ENCODE measurements at places on chromosomes 13 and 19.

DNA sequence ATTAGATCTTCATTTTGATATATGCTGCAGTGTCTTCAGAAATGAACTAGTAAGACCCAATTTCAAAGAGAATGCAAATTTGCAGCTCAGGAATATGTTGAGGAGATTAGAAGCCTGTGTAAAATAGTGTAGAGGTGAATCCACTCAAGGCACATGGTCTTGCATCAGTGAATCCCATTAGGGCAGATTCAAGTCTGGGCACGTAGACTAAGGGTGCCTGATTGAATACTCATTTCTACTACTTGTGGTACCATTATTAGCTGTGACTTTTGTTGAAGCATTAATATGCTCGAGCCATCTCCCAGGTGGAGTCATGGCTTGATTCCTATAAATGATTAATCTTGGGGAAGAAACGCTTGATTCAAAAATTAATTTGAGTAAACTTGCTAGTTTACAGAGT lies 129.4 kb downstream of the AKAP11 start:
- DNase-seq, result no peak

- DNase-seq, result no peak
Observed at GRCh38 chr13:98133946-98134345, 8.9 kb upstream of the FARP1 start.

DNA sequence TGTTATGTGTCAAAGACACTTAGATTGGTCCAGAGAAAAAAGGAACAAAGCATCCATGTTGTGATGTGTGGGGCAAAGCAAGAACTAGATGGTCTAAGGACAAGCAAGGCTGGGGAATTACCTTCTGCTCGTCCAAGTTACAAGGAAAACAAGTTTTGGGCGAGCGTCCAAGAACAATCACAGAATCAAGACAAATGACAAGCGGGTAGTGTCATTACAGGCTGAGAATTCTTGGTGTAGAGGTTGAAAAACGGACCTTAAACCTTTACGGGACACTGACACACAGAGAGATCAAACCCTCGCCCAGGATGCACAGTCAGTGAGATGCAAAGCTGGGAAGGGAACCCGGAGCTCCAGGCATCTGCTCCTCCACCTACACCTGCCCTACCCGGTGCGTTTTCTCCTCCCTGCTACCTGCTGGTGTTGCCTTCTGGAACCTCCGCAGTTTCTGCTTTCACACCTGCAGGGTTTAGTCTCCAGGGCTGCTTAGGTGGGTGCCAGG lies 515 bp upstream of the ZNF324B start:
- DNase-seq, result no peak

GRCh38 chr13:64274481-64275217 lies 2859.0 kb upstream of the PCDH20 start:
- no peak for DNase-seq

DNA sequence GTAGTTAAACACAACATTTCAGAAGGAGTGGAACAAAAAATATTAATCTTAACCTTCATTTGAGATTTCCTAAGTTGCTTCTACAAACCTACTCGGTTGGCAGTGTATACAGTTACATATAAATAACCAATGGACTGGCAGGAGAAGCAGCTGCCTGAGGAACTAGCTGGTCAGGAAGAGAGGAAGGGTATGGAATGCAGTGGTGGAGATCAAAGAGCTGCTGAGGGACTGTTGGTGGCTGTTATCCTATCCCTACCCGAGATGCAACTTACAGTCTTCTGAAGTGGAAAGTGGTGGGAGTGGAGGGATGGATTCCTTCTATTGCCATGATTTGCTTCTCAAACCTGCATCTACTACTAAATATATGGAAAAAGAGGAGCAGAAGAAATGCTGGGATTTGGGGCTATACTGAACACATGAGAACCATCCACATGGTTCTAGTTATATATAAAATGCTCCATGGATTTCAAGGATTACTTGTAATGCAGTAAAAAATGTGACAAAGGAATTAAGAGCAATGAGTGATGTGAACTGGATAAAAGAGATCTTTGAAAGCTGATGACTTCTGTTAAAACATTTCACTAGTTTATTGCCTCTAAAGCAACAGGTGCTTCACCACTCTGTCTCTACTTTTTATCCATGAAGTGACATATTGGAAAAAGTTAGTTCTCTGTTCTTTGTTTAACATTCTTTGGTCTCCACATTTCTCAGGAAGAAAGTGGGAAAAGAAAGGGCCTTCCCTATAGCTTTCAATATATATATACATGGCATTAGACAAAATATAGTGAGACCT lies 29.9 kb downstream of the MICU2 start:
- no peak for DNase-seq

DNA sequence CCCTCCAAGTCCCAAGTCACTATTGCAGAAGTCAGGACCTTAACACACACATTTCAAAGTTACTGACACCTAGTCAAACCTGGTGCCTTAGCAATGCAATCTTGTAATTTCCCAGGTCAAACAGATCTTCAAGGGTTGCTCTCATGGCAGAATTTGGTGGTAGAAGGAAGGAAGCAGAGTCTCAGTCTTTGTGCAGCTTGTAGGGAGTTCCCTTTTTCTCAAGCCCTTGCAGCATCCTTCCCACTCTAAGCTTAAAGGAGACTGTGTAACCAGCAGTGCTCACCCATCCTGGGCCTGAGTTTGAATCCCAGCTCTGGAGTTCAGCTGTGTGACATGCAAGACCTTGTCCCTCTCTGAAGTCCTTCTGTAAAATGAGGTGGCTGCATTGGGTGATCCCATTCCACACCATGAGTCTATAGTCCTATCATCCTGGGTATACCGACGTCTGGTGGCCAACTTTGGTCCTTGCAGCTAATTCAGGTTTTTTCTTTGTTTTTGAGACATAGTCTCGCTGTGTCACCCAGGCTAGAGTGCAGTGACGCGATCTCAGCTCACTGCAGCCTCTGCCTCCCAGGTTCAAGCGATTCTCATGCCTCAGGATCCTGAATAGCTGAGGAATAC lies 9.8 kb downstream of the SIGLEC10 start:
- no peak for DNase-seq

DNA sequence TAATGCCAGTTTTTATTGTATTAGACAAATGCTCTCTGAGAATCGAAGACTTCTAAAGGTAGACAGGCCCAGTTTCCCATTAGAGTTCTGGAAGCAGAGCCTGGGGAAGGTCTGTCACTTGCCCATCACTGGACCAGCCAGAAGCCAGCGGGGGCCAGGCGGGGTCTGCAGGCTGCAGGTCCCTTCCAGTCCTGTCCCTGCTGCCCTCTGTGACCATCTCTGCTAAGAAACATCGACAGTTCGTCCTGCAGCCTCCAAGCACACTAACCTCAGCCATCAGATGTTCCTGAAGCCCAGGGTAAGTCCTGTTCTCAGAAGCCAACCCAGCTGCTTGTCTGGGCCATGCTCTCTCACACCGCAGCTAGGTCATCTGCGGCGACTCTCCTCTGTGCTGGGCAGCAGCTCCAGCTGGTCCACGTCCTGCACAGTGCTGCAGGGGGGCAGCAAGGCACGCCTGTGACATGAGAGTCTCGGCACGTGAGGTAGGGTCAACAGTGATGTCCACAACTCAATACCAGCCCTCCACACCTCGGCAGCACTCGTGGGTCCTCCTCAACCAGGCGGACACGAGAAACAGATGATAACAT lies 2.9 kb upstream of the ADPRHL1 start:
- DNase-seq, result no peak

DNA sequence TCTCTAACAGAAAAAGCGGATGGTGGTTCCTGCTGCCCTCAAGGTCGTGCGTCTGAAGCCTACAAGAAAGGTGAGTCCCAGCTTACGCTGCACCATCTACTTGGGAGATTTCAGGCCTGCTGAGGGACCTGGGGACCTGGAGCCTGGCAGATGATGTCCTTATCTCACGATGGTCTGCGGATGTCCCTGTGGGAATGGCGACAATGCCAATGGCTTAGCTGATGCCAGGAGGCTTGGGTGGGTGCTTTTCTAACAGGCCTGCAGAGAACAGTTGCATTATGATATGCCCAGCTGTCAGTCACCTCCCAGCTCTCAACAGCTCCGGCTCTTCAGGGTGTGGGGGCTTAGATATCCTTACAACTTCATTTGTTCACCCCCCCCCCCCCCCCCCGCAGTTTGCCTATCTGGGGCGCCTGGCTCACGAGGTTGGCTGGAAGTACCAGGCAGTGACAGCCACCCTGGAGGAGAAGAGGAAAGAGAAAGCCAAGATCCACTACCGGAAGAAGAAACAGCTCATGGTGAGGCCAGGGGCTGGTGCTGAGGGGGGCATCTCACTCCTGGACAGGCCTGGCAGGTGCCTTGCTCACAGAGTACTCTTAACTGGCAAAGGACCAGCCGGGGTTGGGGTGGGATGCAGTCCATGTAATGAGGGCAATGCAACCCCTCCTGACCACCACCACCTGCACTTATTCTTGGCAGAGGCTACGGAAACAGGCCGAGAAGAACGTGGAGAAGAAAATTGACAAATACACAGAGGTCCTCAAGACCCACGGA lies 3.8 kb downstream of the RPL13A start:
- DNase-seq, result no peak

DNA sequence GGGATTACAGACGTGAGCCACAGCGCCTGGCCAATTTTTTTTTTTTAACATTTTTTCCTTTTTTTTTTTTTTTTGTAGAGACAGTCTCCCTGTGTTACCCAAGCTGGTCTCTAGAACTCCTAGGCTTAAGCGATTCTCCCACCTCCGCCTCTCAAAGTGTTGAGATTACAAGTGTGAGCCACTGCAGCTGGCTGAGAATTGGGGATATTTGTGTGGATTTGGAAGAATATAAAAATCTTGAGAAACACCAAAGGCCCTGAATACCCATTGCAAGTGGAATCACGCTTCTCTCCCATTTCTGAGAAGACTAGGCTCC lies 79.9 kb upstream of the ABCC4 start:
- no peak for DNase-seq

DNA sequence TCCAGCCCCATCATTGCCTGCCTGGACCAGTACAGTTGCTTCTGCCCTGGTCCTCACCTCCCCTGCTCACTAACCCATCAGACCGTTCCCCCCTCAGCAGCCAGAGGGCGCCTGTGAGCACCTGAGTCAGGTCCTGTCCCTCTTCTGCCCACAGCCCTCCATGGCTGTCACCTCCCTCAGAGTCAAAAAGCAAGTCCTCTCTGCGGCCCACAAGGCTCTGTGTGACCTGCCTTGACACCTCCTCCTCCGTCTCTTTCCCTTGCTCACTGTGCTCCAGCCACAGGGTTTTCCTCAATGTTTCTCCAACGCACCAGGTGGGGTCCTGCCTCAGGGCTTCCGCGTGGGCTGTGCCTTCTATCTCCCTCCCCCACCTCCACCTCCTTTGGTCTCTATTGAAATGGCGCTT lies 29.4 kb upstream of the PTPRS start:
- peak; percentile 63 for DNase-seq

DNA sequence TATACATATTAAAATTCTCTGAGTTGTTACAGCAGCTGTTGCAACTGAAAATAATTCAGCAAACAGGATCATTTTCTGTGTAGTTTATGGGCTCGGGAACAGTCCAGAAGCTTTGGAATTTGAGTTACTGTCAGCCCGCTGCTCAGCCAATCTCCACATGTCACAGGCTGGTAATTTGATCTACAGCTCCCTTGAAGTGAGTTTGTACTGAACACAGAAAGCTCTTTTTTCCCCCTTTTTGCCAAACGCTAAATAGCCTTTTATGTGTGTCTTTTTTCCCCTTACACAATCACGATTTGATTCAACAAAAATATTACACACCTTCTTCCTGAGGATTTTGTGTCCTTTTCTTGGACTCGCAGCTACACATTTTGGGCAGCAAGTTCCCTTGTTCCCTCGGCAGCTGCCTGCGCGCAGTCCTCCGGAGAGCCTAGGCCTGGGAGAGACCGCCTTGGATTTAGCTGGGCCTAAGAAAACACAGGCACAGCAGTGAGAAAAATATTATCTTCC lies 371.4 kb downstream of the KCNRG start:
- DNase-seq, result no peak

- DNase-seq, result no peak
Observed at GRCh38 chr13:27088619-27089018, 83.0 kb downstream of the USP12 start.

GRCh38 chr13:105660561-105660960 lies 874.9 kb downstream of the EFNB2 start:
- no peak for DNase-seq

DNA sequence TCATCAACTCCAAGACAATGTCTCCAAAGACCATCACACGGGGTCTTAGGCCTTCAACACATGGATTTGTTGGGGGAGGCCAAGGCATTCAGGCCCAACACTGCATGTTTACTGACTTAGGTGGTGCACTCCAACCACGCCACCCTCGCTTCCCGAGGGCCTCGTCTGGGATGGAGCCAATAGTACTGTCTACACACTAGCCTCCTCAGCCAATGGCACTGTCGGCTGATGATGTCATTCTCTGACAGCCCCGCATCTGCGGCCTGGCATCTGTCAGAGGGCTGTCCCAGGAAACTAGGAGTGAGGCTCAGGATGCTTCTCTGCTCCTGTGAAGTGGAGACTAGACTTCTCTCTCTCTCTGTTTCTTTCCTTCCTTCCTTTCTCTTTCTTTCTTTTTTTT lies 96.6 kb downstream of the TEX26 start:
- no peak for DNase-seq

- no peak for DNase-seq
Observed at GRCh38 chr19:46981286-46981945, 38.2 kb upstream of the NPAS1 start.

GRCh38 chr19:49710372-49710951 lies 19.5 kb downstream of the CPT1C start:
- DNase-seq, result no peak

- no peak for DNase-seq
Observed at GRCh38 chr13:88031980-88032559, 360.9 kb downstream of the SLITRK5 start.

DNA sequence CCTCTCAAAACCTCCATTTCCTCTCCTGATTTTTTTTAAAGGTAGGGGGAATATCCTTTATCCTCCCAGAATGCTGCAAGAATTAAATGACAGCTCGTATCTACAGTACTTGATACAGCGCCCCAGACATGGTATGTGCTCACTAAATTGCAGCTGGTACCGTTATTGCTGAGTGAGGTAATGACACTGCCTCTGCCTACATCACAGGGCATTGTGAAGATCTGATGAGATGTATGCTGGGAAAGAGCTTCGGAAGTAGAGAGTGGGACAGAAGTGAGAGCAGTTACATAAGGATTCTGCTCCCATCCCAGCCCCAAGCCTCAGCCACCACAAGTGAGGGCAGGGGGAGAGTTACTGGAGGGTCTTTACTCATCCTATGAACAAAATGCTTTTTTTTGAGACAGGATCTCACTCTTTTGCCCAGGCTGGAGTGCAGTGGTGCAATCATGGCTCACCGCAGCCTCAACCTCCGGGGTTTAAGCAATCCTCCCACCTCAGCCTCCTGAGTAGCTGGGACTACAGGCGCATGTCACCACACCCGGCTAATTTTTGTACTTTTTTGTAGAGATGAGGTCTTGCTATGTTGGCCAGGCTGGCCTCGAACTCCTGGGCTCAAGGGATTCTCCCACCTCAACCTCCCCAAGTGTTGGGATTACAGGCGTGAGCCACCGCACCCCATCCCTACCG lies 1.7 kb upstream of the FKRP start:
- no peak for DNase-seq
